ENCODE measurements at places on chromosomes 12 and 14.

DNA sequence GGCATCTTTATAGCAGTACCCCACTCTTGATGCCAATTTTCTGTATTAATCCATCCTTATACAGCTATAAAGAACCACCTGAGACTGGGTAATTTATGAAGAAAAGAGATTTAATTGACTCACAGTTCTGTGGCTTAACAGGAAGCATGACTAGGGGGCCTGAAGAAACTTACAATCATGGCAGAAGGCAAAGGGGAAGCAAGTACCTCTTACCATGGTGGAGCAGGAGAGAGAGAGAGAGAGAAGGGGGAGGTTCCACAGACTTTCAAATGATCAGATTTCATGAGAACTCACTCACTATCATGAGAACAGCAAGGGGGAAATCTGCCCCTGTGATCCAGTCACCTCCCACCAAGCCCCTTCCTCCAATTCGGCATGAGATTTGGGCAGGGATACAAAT is 84.4 kb downstream of the SLC24A4 start:
- no peaks in the 10 kb centered on the region for H3K4me1 ChIP-seq
- H3K36me3 ChIP-seq = no peaks in the 10 kb centered on the region

DNA sequence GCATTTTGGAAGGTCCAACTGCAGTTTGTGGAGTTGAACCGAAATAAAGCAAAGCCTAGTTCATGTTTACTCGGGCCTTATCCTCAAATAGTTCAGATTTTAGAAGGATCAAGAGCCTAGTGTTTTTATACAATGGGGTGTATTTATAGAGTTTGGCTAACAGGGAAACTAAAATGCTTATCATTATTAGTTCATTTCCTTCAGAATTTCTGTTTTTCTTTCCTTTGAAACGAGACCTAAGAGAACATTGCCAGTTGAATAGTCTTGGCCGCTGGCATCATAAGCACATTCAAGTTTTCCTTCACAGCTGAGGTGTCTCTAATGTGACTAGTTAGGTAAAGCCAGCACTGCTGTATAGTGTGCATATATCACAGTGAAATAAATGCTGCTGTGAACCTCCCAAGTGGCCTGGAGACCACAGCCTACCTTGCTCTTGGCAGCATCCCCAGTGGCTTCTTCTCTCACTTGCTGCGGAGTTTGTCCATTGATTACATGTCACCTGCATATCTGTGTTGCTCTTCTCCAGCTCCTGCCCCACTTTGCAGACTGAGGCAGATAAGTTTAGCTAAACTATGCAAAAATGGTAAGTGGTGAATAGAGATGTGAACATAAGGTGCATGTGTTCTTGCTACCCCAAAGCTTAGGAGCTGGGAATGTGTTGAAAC is 88.8 kb downstream of the ANO6 start:
- peaks cover 64% of the 10 kb centered on the region for H3K4me1 ChIP-seq
- no peaks in the 10 kb centered on the region for H3K36me3 ChIP-seq
- DNase-seq = no peak
- H3K27ac ChIP-seq = peak overlapping the region; percentile 63
- no peak overlapping the region for H3K4me3 ChIP-seq

DNA sequence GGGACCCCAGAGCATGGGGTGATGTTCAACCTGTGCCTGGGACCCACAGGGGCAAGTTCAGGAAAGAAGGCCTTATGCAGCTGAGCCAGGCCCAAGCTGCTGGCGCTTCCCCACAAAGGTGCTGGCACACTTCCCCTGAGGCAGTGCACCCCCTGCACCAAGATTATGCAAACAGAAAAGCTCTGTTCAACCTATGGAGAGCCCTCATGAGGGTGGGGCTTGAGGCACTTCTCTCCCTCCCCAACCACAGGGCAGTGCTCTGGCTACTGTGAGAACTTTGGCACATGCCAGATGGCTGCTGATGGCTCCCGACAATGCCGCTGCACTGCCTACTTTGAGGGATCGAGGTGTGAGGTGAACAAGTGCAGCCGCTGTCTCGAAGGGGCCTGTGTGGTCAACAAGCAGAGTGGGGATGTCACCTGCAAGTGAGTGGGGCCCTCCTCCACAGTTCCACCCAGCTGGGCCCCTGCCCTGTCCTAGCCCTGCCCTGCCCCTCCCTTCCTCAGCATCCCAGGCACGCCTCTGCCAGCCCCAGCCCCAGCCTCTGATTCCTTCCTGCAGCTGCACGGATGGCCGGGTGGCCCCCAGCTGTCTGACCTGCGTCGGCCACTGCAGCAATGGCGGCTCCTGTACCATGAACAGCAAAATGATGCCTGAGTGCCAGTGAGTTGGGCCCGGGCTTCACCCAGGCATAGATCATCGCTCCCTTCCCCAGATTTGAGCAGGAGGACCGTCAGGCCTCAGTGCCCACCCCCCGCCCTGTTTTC is 5.5 kb upstream of the NXPH4 start:
- H3K4me3 ChIP-seq = no peak overlapping the region
- H3K27ac ChIP-seq = no peak overlapping the region
- DNase-seq = no peak
- peaks cover 21% of the 10 kb centered on the region for H3K4me1 ChIP-seq

DNA sequence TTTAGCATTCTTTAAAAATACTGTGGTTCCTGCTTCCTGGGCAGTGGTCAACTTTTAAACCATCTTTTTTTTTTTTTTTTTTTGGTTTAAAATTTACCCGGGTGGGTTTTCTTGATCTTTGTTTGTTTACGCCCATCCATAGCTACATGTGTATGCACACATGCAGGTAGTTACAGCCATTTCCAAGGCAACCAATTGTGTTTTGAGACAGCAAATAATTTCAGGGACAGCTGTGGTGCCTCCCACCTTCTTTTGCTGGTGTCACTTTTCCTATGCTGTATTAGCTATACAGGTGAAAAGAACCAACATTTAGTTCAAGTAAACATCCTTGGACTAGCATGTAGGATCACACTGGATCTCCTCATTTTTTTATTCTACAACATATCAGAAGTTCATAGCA is 52.0 kb upstream of the PSMA6 start:
- H3K27me3 ChIP-seq = no peaks in the 10 kb centered on the region
- H3K27ac ChIP-seq = no peak overlapping the region
- DNase-seq = no peak
- H3K4me1 ChIP-seq = no peaks in the 10 kb centered on the region

DNA sequence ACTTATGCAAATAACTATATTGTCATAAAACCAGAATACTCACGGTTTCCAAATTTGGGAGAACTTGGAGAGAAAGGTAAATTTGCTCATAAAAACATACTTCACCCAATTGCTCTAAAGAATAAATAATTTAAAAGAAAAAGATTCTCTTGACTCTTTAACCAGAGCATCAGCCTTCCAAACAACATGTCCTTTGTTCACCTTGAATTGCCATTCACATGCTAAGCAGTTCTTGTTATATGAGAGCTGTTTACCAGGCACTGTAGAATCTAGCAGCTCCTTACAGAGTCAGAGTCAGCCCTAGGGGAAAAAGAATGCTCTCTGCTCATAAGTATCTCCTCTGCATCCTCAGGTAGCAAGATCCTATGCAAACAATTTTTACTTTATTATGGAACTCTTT is 10.2 kb downstream of the SLCO1A2 start:
- no peaks in the 10 kb centered on the region for H3K4me1 ChIP-seq
- H3K36me3 ChIP-seq = no peaks in the 10 kb centered on the region
- H3K4me3 ChIP-seq = no peak overlapping the region
